ENCODE measurements at places on chromosomes 4 and X.

GRCh38 chrX:135295238-135295943 is 13.9 kb upstream of the ETDC start:
- peak; percentile 34 for DNase-seq

- DNase-seq = no peak
Observed at GRCh38 chrX:23331701-23332100, 2.9 kb upstream of the PTCHD1 start.

- DNase-seq = no peak
Observed at GRCh38 chr4:62670514-62670913, 1470.4 kb downstream of the ADGRL3 start.

DNA sequence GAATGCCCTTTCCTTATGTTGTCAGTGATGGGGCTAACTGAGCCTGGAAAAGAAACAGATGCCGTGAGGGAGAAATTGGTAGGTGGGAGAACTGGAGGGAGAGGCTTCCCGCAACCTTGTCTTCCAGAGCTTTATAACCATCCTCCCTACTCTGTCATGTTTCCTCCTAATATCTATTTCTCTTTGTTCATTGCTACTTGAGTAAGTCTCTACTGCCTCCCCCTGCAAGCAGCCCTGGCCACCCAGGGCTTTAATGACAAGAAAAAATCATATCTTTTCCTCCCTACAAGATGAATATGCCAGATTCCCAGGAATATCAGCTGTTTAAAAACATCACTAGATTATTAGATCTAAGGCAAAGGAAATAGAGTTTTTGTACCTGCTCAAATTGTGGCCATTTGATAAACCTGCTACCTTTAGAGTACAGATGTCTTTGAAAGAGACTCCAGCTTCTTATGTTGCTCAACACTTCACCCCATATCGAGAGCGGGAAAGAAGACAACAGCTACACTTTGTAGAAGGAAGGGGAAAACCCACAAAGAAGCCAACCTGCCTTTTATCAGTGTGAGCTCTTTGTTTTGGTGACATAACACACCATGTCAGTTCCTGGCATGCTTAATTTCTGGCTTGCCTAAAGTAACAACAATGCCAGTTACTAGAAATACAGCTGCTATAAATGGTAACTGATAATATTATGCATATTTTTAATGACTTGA is 186.6 kb upstream of the LEF1 start:
- no peak for DNase-seq

- DNase-seq = no peak
Observed at GRCh38 chrX:2536974-2537373, 36.2 kb upstream of the DHRSX start.

DNA sequence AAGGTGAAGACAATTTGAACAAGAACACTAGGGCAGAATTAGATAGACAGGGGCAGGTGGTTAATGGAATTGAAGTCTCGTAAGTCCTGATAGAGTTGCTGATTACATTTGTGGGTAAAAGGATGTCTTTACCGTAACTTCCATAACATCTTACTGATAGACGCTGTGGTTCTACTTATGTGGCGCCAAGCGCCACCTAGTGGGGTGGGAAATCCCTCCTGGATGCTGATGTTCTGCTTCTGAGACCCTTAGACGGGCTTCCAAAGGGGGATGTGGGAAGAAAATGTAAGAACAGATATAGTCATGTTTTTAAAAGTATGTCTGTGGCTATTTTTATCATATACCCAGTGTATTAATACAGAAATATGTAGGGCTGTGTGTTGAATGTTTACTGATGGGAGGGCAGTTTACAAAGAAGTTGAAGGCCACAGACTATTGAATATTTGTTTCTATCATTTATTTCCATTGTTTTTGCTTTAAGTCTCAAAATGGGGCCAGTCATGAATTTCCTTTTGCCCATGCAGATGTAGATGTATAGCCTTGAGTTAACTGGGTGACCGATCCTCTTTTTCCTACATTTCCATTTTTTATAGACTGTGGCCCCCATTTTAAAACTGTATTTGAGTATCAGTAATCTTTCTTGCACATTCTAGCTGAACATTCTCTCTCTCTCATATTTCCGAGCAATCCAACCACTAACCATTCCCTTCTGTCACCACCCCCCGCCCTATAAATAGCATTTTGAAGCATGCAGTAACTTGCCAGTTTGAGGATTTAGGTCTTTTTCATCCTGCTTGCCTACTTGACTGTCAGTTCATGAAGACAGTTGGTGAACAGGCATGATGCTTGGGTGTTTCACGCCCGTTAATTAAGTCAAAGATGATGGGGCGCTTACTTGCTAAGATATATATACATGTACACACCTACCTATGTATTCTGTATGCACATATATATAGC is 12.1 kb upstream of the TLR8 start:
- DNase-seq = peak; percentile 11

- DNase-seq = no peak
Observed at GRCh38 chrX:56762707-56763555, 33.9 kb downstream of the NBDY start.

- no peak for DNase-seq
Observed at GRCh38 chrX:39762266-39762841, 335.4 kb downstream of the BCOR start.

- DNase-seq = no peak
Observed at GRCh38 chr4:122195718-122196117, 43.6 kb downstream of the BLTP1 start.

GRCh38 chrX:22057667-22058066 is 25.5 kb downstream of the PHEX start:
- no peak for DNase-seq

- DNase-seq = no peak
Observed at GRCh38 chr4:22778547-22779163, 85.9 kb downstream of the GBA3 start.

GRCh38 chr4:76689145-76689817 is 208.7 kb downstream of the SOWAHB start:
- peak; percentile 87 for DNase-seq

DNA sequence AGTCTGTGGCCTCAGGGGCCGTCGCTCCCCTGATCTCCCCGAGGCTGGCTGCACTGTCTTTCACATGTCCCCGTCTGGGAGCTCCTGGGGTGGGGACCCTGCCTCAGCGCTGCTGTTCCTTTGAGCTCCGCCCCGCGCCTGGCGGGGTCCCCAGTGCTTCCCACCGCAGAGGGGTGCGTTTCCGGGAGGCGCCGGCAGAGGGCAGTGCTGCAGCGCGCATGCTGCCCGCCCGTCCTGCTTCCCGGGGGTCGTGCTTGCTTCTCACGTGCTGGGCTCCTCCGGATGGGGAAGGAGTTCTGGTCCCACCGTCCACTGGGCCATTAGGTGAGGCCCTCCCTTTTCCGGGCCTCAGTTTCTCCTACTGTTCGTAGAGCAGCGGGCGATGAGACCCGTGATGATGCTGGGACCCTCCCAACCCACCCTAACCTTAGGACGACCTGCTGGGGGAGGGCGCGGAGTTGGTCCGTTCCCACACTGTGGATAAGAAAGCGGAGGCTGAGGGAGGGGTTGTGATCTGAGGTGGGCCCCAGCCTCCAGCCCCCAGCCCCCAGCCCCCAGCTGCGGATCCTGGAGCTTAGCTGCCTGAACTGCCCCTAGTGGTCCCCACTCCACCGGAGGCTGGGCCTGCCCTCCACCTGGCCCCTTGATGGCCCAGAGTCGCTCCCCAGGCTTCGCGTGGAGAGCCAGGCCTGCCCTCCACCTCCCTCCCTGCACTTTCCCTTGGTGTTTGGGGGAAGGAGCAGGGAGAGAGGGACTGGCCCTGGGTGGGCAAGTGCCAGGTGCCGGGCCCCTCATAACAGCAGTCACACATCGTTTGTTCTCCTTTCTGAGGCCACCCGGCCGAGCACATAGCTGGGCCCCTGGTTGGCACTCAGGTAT is 15.3 kb downstream of the CPZ start:
- DNase-seq = peak; percentile 80

GRCh38 chrX:150227321-150227860 is 135.7 kb upstream of the MAMLD1 start:
- no peak for DNase-seq

DNA sequence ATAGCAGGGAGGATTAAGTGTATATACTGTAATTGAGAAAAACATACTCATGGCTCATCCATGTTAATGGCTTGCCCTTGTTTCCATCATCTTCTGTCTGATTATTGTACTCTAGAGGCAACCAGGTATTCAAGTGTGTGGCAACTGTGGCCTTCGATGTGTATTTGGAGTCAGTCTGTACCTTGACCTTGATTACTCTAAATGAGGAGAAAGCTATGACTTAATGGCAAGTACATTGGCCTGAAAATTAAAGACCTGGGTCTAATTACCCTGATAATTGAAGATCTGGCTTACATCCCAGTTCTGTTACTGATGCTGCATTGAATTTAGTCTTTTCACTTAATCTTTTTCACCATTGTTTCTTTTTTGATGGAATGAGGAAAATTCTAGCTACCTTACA is 409.2 kb downstream of the CCSER1 start:
- DNase-seq = no peak

GRCh38 chrX:53116101-53116500 is 22.2 kb downstream of the KANTR start:
- DNase-seq = no peak

DNA sequence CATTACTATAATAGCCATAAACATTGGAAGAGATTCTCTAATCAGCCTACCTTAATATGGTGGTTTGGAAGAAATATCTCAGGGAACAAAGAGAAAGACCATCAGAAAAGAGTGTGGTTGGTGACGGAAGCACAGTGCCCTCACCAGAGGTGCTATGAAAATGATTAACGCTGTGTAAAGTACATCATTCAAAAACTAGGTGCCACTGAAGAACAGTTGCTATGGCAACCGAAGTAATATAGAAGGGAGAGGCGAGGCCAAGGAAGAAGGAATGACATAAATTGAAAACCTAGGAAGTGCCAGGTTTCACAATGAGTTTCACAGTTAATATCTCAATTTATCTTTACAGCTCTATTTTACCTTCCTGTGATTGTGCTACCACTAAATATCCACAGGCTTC is 57.0 kb upstream of the ARSJ start:
- DNase-seq = no peak

- no peak for DNase-seq
Observed at GRCh38 chr4:182730791-182731190, 186.4 kb downstream of the DCTD start.

- no peak for DNase-seq
Observed at GRCh38 chr4:184392316-184392715, 82.0 kb downstream of the IRF2 start.

GRCh38 chr4:98851806-98852205 is 77.1 kb downstream of the EIF4E start:
- DNase-seq = no peak

- no peak for DNase-seq
Observed at GRCh38 chr4:26885912-26886274, 25.3 kb downstream of the STIM2 start.

DNA sequence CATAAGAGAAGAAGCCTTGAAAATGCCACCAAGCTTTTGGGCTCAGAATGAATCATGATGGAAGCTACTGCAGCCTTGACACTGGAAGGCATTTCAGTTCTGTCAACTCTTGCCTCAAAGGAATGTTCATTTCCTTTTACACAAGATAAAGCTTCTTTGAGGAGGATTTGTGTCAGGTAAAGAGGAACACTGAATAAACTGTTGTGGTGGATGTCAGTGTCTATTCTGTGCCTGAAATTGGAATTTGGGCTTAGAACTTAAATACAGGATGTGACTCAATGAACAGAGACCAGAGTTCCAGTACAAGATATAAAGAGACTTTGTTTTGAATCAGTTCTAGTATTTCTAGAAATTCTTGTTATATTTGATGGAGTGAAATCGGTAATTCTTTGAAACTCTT is 313.2 kb downstream of the PACRGL start:
- no peak for DNase-seq

DNA sequence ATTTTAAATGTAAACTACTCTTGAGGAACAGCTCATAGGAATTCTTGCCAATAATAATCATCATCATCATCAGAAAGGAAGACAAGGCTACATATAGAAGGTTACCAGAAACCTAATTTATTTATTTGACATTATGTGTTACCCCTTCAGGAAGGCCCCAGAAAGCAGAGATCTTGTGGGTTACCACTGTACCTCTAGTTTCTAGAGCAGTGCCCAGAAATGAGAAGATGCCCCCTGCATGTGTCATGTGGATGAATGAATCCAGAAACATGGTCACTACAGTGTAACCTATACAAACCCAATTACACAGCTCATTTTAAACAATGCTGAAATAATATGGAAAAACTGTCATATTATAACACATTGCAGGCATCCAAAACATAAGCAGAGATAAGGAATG is 70.4 kb downstream of the ARAP2 start:
- DNase-seq = no peak

DNA sequence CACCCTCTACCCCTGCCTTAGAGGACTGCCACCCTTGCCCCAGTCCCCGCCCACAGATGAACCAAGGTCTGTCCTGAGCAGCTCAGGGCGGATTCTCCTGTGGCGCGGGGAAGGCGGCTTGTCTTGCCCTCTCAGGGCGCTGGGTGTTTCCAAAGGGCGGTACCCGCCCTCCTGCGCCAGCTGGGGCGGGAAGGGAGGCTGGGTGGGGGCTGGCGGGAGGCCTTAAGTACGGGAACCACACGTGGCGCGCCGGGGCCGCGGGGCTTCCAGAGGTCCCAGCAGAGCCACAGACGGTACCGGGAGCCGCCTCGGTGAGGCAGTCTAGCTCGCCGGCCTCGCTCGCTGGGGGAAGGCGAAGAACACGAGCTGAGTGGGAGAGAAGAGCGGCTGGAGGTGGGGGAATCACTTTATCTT is 361.1 kb downstream of the MID1IP1 start:
- DNase-seq = peak; percentile 20

DNA sequence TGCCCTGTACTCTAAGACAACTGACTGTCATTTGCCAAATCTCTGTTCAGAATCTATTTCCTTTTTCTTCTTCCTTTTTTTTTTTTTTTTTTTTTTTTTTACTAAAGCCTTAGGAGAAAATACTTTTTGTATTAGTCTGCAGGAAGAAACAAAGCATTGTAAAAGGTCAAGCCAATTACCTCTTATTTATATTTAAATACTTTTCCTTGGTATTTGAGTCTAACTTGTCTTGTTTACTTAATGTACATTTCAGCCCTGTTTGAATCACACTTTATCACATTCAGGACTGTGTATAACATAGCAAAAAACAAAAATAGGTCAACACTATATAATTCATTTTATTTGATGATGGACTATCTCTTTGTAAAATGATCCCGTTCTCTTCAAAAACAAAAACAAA is 262.2 kb downstream of the RPA4 start:
- DNase-seq = no peak

DNA sequence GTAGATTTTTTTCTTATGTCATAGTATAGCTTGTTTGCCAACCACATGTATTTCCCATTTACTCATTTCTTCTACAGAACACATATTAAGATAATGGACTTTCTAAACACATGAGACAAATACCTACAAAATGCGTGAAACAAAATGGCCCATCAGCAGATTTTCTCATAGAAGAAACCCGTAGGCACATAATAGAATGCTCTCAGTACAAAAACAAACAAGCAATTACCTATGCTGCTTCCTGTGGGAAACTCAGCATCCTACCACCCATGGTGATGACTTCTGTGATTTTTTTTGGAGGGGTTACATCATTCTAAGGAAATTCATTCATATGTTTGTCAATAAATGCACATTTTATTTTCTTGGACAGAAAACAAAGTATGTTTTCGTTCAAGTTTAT is 343.6 kb downstream of the SPRY1 start:
- DNase-seq = no peak

GRCh38 chrX:30156009-30156408 is 59.4 kb upstream of the MAGEB2 start:
- no peak for DNase-seq

- DNase-seq = peak; percentile 55
Observed at GRCh38 chr4:78310007-78310739, 241.4 kb upstream of the ANXA3 start.

- DNase-seq = no peak
Observed at GRCh38 chrX:23765868-23766267, 17.1 kb upstream of the SAT1 start.

All from AG20443 (cell line).